ENCODE measurements at places on chromosomes 6 and 20.

GRCh38 chr6:111605100-111605751 is 452 bp downstream of the TRAF3IP2 start:
- ATAC-seq = peak; percentile 22

- ATAC-seq = no peak
Measured at GRCh38 chr20:2045101-2045500, 51.2 kb upstream of the PDYN start.

GRCh38 chr6:42368181-42368580 is 83.5 kb downstream of the TRERF1 start:
- no peak for ATAC-seq

DNA sequence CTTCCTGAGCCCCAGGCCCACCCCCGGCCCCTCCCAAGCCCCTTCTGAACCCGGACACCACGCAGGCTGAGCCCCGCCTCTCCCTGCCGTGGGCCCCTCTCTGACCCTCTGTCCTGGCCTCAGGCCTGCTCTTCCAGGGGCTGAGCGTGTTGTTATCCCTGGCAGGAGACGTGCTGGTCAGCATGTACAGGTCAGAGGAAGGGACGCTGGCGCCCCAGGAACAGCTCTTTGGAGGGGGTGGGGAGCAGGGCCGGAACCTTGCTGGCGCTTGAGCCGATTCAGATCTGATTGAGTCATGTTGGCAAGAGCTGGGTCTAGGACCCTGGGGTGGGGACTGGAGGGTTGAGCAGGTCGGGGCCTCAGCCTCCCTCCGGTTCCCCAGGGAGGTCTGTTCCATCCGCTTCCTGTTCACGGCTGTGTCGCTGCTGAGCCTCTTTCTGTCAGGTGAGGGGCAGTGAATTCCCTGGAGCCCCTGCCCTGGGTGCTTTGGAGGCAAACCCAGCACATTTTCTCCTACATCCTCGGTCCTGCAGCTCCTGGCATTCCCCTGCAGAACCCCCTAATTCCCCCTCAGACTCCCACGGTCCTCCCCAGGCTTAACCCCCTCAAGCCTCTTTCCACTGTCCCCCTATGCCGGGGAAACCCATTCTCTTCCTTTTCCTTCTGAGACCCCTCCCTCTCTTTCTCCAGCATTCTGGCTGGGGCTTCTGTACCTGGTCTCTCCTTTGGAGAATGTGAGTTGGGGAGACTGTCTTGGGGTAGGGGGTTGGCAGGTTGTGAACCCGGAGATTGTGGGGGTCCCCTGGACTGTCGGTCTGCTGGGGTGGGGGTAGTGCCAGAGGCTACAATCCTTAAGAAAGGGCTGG is 2.0 kb downstream of the SPAG4 start:
- ATAC-seq = peak; percentile 4

DNA sequence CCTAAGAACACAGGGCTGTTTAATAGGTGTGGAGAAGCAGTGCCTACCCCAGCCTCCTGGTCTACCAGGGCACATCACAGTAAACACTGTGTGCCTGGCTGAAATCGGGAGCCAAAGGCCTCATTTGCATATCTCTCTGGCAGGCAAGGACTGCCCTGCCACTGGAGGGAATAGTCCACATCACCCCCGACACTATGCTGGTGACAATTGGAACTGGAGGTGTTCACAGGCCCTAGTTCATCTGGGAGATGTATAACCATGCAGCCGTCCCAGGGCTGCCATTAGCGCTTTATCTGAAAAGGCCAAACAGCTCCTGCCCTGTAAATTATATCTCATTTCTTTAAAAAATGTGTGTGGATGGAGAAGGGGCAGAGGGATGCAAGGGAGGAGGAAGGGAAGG is 150.3 kb downstream of the LINC00237 start:
- no peak for ATAC-seq

- peak; percentile 85 for ATAC-seq
Measured at GRCh38 chr20:13819885-13820645, 35.2 kb downstream of the NDUFAF5 start.

DNA sequence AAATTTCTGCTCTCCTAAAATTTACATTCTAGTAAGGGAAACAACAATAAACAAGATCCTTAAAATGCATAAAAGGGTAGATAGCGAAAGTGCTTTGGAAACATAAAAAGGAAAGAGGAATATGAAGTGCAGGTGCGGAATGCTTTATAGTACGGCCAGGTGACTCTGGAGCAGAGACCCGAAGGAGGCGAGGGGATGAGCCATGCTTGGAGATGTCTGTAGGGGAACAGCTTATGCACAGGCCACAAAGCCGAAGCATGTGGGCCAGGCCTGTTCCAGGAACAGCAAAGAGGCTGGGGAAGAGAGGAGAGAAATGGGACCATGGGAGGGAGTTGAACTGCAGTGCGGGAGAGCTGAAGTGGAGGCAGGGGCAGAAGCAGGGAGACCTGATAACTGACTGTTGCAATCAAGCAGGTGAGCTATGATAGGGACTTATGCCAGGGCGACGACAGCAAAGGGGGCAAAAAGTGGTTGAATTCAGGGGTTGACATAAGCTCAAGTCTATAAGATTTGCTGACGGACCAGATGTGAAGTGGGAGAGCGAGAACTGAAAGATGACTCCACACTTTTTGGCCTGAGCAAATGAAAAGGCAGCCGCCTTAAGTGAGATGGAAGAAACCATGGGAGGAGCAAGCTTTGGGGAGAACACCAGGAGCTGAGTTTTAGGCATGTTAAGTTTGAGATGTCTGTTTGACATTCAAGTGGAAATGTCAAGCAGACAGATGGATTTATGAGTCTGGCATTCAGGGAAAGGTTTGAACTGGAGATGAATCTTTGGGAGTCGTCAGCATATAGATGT is 83.1 kb downstream of the CNBD2 start:
- peak; percentile 26 for ATAC-seq

GRCh38 chr6:1770435-1770843 is 160.7 kb downstream of the FOXC1 start:
- ATAC-seq = peak; percentile 25

- ATAC-seq = no peak
Measured at GRCh38 chr20:41034239-41034638, 5.6 kb downstream of the TOP1 start.

DNA sequence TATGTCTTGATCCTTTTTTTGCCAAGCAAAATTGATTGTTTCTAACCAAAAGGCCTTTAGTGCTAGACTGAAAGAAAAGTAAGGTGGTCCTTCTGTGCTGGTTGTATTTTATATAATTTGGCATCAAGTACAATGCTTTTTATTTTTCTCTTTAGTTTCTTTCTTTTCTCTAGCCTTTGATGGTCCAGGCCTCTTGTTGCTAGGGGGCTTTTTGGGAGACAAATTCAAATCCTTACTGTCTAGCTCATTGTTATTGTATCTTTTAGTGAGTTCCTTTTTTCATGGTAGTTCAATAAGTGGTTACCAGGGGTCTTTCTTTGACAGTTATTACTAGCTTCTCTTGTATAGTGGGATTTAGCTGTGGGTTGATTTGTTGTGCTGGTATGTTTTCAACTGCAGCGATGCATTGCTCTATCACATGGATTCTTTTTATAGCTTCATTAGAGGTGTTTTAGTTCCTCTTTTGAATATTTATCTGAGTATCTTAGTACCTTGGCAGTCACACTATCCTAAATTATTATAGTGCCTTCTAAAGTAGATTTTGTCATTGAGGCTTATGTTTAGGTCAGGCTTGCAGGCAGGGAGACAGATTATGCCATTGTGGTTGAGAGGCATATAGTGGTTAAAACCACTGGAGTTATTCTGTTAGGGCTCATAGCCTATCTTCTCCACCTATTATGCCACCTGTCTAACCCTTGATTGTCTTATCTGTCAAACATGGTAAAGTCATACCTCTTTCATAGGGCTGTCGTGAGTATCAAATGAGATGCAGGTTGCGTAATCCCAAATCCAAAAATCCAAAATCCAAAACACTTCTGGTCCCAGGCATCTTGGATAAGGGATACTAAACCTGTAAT is 49.5 kb downstream of the KCNS1 start:
- ATAC-seq = no peak

GRCh38 chr6:5941188-5941587 is 65.5 kb downstream of the NRN1 start:
- no peak for ATAC-seq

- no peak for ATAC-seq
Measured at GRCh38 chr6:158643836-158644230, 710 bp downstream of the DYNLT1 start.

GRCh38 chr6:30881392-30882203 is 2.7 kb upstream of the DDR1 start:
- no peak for ATAC-seq

DNA sequence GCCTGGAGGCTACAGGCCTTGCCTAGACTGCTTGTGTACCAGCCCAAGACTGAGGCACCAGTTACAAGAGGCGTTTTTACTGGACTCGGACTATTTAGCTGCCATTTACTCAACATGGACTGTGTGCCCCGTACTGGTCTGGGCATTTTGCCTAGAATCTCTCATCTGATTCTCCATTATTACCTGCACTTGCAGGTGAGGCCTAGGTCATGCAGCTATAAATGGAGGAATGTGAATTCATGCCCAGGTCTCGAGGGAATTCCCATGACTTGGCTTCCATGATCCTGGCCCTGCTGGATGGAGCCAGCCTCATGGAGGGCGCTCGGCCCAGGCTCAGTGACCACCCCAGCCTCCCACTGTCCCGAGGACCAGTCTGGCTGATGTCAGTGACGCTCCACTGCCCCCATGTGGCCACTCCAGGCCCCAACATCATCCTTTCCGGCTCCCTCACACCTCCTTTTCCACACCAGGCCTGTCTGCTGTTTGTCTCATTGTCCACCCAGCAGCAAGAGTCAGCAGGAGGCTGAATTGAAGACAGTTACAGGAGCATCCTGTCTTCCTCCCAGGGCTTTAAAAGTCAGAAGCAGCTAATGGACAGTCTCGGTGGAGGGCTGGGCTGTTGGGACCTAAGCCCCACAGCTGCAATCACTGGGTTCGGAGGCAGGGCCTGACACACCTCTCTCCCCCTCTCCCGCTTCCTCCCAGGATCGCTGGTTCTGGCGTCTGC is 8.7 kb downstream of the MMP24OS start:
- peak; percentile 44 for ATAC-seq

GRCh38 chr6:158766621-158767455 is 52.3 kb downstream of the EZR start:
- no peak for ATAC-seq

DNA sequence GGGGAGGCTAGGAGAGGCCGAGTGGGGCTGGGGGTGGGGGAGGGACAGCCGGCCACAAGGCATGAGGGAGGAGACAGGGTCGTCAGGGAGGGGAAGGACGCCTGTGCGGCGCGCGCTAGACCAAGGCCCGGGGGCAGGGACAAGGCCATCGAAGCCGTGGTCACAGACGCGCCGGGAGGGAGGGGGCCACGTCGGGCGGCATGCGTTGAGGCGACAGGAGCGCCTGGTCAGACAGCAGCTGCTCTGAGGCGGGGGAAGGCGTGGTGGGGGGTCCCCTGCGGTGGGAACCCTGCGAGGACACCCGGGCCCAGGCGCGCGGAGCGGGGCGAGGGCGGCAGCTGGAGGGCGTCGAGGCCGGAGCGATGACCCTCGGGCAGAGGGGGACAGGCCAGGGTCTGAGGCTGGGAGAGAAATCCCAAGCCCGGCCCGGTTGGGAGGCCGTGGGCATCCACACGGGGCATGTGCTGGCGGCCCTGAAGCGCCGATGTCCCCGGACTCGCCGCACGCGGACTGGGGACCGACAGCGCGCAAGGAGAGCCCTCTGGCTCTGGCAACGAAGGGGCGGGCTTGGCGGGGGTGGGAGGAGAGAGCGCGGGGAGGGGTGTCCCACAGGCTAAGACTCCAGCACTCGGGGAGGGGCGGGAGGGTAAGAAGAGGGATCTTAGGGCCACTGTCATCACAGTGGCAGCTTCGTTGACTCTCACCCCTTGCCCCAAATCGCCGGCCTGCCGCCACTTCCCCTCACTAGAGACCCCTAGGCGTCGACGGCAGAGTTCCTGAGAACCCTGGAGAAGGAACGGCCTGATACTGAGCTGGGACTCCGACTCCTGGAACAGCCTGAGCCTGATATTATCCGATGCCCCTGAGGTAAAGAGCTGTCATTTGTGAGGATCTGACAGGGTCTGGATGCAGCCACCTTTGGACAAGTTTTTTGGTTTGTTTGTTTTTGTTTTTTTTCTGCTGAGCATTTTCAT is 5.0 kb downstream of the TMEM239 start:
- peak; percentile 29 for ATAC-seq

DNA sequence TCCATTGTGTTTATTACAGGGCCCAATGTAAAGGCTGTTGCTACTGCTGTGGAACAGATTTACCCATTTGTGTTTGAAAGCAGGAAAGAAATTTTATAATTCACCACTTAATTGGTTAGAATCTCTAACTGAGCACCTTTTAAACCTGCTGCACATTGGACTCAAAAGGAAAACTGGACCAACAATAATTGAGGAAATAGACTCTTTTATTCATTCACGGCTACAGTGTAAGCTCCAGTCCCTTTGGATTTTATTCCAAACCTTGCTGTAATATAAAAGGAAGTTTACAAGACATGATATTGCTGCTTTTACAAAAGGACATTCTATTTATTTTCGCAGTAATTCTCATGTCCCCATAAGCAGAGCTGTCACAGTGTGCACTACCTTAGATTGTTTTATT is 33.9 kb downstream of the TBPL1 start:
- ATAC-seq = no peak

GRCh38 chr6:117498159-117498558 is 15.7 kb downstream of the DCBLD1 start:
- ATAC-seq = peak; percentile 27

DNA sequence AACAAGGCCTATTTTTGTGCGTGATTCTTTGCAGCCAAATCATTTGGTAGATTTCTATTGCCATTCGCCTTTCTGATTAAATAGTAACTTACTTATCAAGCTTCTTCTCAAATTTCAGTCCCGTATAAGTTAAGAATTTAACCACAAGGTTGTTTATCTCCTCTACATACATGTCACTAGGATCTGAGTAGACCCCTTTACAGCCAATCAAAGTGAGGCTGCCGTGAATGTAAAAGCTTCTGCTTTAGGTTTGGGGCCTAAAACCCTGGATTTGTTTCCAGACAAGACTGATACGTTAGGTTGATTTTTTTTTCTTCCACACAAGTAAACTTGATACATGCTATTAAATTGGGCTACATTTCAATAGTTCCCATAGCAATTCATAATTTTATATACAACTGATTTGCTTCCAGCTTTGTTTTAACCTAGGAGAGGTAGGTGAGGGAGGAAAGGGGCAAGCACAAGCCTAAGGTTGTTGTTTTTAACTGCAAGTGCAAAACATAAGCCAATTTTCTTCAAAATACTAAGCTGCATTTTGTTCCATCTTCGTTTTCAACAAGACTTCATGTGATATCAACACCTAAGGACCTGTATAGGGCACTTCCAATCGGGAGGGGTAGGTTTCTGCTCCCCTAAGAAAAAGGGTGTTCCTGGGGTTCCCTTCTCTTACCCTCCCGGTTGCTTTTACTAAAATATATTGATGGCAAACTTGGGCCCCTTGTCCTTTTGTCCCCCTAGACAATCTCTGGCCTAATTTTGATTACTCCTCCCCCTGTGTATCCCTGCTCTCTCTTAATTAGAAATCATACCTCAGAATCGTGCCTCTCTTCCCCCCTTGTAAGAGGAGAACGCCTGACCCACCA is 1.7 kb downstream of the RANBP9 start:
- no peak for ATAC-seq
